ENCODE measurements at places on chromosomes 13 and 19.

GRCh38 chr13:79775830-79776229, 294.9 kb downstream of the NDFIP2 start:
- no peak for DNase-seq

- DNase-seq = no peak
These were observed 68.1 kb downstream of the UFM1 start for GRCh38 chr13:38417727-38418126.

- peak; percentile 70 for DNase-seq
These were observed 6.5 kb upstream of the LIPE start for GRCh38 chr19:42433503-42434260.

DNA sequence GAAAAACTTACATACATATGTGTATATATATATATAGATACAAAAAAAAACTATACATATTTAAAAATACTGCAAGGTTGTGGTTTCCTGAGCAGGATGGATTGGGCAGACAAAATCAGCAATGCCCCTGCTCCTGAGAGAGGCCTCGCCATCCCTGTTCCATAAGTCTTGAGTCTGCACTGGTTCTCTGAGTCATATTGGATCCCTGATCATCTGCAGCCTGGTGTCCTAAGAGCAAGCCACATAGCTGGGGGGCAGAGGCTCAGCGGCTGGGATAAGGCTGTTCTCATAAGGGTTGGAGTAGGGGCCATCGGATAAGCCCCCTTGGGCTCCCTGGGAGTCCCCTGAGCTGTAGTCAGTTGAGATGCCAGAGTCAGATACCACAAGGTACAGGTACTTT, 3.3 kb downstream of the SWSAP1 start:
- no peak for DNase-seq

- DNase-seq = no peak
These were observed 4.6 kb downstream of the SIX5 start for GRCh38 chr19:45764475-45764874.

DNA sequence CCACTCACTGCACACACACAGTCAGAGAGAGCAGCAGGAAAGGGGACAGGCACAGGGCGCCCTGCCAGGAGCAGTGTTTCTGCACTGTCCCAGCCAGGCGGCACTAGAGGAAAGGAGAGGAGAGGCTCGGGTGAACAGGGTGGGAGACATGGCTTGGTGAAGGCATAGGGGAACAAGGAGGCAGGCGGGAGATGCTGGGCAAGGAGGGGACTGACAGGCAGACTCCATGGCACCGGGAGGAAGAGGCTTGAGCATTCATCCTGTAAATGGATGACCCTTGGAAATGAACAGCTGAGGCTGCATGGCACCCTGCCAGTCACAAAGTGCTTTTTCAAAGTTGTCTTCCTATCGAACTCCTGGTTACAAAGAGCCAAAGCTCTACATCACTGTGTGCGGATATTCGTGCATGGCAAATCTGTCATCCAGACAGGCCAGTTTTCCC, 22.4 kb downstream of the MED26 start:
- DNase-seq = no peak

GRCh38 chr13:47213047-47213446, 316.2 kb upstream of the HTR2A start:
- no peak for DNase-seq

DNA sequence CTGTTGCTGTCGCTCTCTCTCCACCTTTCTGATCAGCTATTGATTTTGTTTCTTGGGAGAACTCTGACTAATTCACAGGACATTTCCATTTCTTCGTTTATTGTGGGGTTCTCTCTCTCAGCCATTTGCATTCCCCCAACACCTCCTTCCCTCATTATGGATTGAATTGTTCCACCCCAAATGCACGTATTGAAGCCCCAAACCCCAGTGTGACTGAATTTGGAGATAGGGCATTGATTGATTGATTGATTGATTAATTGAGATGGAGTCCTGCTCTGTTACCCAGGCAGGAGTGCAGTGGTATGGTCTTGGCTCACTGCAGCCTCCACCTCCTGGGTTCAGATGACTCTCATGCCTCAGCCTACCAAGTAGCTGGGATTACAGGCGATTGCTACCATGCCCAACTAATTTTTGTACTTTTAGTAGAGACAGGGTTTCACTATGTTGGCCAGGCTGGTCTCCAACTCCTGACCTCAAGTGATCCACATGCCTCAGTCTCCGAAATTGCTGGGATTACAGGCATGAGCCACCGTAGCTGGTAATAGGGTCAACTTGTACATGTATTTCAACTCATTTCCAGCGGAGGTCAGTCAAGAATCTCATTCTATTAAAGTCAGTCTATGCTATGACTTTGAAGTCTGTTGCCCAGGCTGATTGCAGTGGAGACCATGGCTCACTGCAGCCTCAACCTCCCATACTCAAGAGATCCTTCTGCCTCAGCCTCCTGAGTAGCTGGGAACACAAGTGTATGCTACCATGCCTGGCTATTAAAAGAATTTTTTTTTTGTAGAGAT, 13.6 kb downstream of the NFILZ start:
- DNase-seq = no peak

GRCh38 chr19:10952809-10953208, 8.0 kb upstream of the SMARCA4 start:
- no peak for DNase-seq

DNA sequence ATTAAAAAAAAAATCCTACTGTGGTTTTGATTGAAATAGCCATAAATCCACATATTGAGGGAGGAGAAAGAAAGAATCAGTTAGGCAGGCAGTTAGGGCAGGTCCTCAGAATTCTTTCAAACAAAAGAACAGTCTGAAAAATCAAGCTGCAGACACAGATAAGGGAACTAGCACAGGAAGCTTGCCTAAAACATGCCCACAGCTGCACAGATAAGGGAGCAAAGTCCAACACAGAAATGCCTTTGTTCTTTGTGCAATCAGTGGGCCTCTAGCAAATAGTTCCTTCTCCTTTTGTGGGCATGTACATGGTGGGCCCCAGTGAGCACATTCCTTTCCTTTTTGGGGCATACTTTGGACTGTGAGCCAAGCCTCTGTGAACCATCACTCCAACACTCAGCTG, 42.7 kb downstream of the UTP14C start:
- DNase-seq = no peak
